ENCODE measurements at places on chromosomes 16 and 17.

DNA sequence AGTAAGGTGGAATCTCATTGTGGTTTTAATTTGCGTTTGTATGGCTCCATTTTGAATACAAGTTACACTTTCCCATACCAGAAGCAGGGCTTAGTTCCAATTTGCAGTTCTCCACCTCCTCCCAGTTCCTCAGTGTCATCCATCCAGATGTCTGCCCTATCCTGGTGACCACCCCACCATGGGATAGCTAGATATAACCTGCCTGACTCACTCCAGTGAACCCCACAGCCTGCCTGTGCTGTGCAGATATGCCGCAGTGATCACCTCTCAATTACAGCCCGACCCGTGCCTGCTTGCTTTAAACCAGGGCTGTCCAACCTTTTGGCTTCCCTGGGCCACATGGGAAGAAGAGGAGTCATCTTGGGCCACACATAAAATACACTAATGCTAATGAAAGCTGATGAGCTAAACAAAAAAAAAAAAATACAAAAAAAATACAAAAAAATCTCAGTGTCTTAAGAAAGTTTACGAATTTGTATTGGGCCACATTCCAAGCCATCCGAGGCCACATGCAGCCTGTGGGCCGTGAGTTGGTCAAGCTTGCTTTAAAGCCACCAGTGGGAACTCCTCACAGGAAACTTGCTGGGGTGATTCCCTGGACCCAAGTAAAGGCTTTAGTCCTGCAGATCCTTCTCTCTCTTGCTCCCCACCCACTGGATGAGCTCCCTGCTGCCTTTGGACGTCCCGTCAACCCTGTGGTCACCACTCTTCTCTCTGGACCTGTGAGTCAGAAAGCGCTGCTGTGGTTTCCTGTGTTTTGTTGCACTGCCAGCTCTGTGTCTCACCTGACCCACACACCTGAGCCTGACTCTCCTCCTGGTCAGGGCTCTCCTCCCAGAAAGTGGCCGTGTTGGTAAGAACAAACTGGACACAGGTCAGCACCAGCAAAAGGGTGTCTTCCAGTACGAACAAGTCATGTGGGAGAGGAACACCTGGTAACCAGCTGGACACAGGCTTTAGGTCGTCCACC, 83.0 kb downstream of the EMP2 start:
- DNase-seq = no peak

GRCh38 chr17:66272811-66273585, 29.4 kb upstream of the PRKCA start:
- no peak for DNase-seq

GRCh38 chr17:12312692-12313091, 292.0 kb downstream of the MAP2K4 start:
- no peak for DNase-seq

DNA sequence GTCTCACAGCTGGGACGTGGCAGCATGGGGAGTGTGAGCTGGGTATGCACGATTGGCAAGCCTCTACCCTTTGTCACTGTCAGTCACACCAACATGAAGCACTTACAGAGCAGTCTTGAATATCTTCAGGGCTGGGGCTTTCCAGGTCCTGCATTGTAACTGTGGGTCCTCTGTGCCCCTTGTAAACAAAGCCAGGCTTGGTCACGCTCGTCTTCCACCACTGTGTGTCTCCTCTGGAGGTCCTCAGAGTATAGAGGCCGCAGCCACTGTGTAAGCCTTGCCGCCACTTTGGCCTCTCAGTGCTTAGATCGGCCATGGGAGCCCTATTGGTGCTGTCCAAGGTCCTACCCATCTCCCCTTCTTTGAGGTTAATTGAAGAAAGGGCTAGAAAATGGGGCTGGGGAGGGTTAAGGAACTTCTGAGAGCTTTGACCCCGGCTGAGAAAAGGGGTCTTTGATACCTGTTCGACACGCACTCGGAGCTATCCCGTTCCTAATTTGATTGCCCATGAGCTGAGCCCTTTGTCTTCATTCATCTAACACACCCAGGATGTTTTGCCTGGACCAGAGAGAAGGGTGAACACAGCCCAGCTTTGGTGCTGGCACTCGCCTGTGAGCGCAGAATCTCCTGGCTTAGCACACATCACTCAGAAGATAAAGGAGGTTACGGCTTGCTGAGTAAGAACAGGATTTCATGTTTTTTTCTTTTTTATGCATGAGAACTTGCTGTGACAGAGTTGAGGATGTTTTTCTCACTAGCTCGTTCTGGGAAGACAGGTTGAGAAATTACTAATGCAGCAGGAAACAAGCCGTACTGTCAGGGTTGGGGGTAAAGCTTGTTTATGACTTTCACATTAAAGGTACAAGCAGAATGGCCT, 267.9 kb downstream of the CPPED1 start:
- DNase-seq = no peak

GRCh38 chr17:74605361-74605760, 13.3 kb upstream of the CD300LD start:
- no peak for DNase-seq

- no peak for DNase-seq
Measured at GRCh38 chr17:46862949-46863348, 11.6 kb downstream of the WNT9B start.

- no peak for DNase-seq
Measured at GRCh38 chr16:87954361-87954760, 3.1 kb downstream of the BANP start.

DNA sequence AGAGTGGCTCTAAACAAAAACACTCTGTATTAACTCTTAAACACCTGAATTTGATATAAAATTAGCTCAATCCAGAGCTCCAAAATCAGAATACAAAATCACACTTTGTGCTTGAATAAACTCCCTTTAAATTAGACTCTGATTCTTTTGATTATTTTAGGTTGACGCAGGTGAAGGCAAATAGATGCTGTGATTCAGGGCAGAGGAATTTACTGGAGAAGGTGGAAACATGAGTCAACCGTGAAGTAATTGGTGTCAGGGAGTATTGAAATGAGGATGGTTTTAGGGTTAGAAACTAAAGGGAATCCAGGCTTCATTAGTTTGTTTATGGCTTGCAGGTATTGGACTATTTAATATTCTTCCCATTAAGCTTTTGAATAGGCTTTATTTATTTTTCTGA, 37.1 kb upstream of the TEKT1 start:
- DNase-seq = no peak

DNA sequence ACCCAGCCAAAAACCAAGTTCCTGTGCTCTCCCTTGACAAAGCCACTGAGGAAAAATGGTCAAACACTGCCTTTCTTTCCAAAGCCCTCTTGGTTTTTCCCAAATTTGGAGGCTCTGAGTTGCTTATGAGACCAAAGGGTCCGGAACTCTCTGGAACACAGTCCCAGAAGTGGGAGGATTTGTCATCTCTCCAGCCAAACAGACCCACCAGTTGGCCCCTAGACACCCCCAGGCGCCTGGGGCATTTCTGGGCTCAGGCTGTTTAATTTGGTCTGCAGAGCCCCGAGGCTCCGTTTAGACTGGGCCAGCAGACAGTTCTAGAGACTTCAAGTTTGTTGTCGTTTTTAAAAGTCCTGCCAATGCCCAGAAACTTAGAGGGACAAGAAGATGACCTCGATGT, 239.1 kb downstream of the SEC14L1 start:
- no peak for DNase-seq

GRCh38 chr17:59752446-59752845, 45.0 kb downstream of the VMP1 start:
- DNase-seq = no peak

GRCh38 chr16:61891460-61891859, 144.8 kb downstream of the CDH8 start:
- DNase-seq = no peak

DNA sequence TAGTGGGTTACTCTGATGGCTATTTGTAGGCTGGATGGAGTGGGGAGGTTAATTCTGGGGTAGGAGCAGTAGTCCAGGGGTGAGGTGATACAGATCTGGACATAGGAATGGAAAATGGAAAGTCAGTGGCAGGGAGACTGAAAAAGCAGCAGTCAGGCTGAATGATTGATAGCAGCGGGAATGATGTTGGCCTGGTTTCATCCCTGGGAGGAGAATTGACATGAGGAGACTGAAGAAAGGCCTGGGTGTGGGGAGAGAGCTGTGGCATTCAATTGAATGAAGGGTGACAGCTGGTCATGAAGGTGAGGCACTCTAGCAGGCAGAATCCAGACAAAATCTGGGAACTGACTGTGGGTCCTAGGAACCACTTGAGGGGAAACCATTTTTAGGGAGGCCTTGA, 34.7 kb upstream of the CLEC18A start:
- DNase-seq = no peak

DNA sequence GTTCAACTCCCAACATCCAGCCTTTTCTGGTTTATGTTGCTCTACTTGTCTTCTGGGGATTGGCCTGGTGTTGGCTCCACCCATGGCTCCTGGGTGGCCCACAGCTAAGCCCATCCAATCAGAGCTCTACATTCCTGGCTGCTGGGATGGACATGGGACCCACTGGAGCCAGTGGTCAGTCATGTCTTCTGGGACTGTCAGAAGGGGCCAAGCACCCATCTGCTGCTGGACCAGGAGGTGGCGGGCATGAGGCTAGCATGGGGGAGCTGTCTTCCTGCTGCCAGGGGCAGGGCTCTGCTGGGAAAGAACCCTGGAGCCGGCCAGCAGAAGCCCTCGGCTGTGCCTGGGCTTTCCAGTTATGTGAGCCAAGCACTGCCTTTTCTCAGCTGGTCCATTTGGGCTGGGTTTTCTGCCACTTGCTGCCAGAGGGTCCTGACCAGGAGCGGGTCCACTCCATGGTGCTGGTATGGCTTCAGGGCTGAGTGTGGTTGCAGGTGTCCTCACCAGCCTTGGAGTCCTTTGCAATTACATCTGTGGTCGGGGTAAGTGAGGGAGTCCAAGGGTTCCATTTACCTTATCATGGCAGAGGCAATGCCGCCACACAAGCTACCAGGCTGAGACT, 17.4 kb upstream of the ZNF469 start:
- no peak for DNase-seq

GRCh38 chr16:59058250-59058649, 324.1 kb upstream of the GOT2 start:
- DNase-seq = no peak

GRCh38 chr17:81021531-81022343, 13.2 kb upstream of the BAIAP2 start:
- DNase-seq = no peak

- no peak for DNase-seq
Measured at GRCh38 chr16:23302045-23302956, at the start of gene SCNN1B. TSS of gene SCNN1B (plus strand) at chr16:23302302. CDS start at chr16:23348600, 46,298 bp downstream.
